ENCODE measurements at places on chromosomes 4 and X. TPM values are rescaled to one million over a fixed set of nuclear protein-coding genes. Genes with fewer than 3 reads are reported as not detected.

CT55 gene
- total RNA-seq = not detected

ALB gene
- 0.19 TPM for total RNA-seq

CCDC120 gene
- 3.2 TPM for total RNA-seq

TMEM31 gene
- not detected for total RNA-seq

IL21 gene
- total RNA-seq = not detected

PPEF2 gene
- total RNA-seq = not detected

SLC10A4 gene
- total RNA-seq = 7.4 TPM

HMGB3 gene
- total RNA-seq = 132 TPM

CSAG3 gene
- not detected for total RNA-seq

ADGRG2 gene
- total RNA-seq = 11.0 TPM

CT45A6 gene
- total RNA-seq = not detected

SOX3 gene
- total RNA-seq = 0.07 TPM

SLC7A11 gene
- total RNA-seq = 17.3 TPM

CLDN22 gene
- not detected for total RNA-seq

Data from A549 treated with GW870086 at 1 μM for 4 hours (cell line).